ENCODE measurements at places on chromosomes 6 and 20.

- no peak for DNase-seq
Measured at GRCh38 chr6:90251295-90251992, 45.2 kb downstream of the BACH2 start.

DNA sequence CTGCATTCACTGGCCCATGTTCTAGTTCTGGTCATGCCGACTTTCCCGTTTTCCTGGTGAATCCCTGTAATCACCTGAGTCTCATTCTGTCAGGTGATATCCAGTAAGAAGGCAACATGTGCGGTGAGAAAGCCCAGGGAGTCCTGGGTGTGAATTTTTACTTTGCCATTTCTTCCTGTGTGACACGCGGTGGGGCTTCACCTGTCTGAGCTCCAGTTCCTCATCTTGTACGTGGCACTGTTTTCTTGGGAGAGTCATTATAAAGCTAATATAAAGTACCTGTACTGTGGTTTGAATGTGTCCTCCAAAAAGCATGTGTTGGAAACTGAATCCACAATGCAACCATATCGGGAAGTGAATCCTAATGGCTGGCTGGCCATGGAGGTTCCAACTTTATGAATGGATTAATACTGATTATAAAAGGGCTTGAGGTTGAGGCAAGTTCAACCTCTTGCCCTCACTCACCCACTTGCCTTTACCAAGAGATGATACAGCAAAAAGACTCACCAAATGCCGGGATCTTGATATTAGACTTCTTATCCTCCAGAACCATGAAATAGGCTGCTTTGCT is 5.1 kb downstream of the HLA-E start:
- no peak for DNase-seq

DNA sequence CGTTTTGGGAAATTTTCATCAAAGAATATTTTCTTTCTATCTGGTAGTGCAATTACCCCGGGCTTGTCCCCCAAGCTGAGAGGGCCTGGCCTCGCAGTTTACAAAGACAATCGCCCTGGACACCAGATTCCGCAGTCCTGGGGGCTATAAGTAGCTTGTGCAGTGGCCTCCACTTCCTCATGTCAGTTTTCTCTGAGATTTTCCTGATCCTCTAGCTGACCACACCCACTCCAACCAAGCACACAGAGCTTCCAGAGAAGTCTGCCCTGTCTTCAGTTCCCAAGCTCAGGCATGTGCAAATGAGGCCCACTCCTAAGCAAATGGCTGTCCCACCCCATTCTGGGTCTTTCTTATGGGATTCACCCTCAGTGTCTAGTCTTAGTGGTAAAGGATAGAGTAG is 245.3 kb downstream of the MAFB start:
- DNase-seq, result no peak

- DNase-seq, result no peak
Measured at GRCh38 chr6:133983099-133983939, 30.3 kb downstream of the TBPL1 start.

DNA sequence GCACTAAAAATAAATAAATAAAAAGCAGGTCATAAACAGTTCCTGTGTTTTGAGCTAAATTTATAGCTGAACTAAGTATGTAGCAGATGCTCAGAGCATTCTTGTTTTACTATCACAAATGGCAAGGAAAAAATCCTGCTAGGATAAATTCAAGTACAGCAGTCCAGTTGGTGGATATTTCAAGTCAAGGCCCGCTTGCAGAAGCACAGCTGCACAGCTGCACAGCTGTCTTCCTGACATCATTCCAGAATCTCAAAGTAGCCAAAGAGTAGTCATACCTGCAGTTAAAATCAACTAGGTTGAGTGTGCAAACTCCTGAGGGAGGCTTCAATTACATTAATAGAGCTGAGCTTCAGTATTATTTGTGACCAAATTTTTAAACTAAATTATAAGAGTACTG is 297.7 kb upstream of the MANEA start:
- no peak for DNase-seq

DNA sequence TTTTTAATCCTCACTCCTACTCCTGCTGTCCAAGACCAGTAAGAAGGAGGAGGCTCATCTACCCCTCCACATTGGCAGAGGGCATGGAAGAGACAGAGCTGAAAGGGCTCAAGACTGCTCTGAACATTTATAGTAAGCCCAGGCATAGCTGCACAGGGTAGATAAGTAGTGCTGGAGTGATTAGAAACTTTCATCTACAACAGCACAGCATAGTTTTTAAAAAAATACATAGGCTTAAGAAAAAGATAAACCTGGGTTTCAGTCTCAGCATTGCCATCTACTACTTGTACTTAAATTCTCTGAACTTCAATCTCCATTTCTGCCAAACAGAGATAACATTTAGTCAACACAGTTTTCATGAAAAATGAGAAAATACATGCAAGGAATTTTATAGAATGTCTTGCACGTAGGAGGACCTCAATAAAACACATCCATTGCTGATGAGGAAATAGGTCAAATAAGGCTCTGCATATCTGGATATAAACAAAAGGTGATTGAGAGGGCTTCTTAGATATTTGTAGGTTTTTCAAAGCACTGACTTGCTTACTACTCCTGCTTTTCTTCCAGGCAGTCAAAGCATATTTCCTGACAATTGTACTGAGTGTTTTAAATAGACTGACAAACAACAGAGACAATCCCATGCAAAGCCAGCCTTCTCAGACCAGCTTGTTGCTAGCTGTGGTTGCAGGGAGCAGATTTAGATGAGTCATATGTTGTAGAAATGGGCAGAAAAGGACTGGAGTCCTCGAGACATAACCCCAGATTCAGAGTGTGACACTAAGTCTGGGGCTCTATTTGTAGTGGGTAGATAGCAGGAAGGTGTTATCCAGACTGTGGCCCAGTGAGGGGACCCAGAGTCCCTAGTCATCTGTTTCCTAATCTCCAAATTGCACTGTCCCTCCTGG is 107.4 kb upstream of the TAB2 start:
- DNase-seq, result no peak

DNA sequence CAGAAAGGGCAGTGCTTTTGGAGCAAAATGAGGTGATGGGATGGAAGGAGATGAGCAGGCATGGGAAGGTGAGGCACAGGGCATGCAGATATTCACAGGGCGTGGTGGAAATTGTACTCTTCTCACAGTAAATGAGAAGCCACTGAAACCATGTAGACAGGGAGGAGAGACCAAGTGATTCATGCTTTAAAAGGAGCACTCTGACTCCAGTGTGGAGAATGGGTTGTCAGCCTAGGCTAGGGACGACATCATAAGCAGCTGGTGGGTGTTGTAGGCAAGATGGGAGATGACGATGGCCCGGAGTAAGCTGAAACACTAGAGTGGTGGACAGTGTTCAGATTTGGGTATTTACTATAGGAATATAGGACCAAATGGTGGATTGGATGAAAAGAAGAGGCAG is 18.4 kb downstream of the PDE7B start:
- DNase-seq, result no peak

DNA sequence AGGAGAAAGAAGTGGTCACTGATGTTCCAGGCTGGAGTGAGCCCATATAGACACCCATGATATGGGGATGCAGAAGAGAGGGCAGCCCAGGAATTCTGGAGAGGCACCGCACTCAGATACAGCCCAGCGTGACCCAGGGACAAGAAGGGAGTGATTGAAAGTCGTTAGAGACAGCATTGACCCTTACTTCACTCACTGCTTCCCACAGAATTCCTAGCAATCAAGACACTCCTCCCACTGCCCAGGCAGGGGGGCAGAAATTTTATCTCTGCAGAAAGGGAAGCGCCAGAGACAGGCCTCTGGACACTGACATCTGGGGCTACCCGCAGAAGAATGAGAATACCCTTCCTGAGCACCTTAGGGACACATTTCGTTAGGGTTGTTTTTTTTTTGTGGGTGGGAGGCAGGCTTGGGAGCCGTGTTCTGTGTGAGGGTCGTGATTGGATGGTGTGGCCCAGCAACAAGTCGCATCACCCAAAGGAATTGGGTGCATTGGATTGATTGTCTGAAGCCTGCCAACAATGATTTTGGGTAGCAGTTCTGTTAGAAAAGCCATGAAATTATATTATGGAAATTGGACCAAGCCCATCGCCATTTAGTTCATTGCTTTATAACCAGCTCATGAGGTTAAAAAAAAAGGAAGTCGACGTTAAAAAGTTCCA is 45.9 kb upstream of the MAP3K4 start:
- no peak for DNase-seq

DNA sequence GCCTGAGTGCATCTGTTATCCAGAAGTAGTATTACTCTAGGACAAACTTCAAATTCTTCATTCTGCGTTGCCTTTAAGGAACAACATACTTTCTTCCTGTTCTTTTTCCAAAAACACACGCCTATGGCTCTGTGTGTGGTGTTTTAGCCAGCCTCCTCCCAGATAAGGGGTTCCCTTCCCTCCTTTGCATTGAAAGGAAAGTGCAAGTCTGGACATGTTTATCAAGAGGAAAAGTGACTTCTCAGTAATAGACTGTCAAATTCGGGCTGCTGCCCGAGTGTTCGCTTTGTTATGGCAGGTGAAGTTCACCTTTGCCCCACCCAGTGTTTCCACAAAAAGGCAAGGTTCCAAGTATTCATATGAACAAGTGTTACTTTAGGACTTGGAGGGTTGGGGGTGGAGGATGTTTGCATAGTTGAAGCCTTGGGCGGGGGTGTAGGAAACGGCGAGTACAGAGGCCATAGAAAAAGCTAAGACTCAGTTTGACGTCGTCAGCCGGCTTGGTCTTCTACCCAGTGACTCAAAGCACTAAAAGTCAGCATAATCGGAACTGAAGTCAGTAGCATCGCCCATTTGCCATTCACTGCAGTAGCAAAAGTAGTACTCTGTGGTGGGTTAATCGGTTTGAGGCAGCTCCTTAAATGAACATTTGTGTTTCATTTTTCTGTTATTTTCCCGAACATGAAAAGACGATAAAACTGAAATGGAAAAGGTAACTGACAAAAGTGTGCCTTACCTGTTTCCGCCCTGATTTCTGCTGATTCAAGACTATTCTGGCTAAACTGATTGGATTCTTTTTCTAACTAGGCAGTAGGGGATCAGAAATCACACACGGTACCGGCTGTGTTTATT is 12.5 kb downstream of the PRDM1 start:
- peak; percentile 69 for DNase-seq

DNA sequence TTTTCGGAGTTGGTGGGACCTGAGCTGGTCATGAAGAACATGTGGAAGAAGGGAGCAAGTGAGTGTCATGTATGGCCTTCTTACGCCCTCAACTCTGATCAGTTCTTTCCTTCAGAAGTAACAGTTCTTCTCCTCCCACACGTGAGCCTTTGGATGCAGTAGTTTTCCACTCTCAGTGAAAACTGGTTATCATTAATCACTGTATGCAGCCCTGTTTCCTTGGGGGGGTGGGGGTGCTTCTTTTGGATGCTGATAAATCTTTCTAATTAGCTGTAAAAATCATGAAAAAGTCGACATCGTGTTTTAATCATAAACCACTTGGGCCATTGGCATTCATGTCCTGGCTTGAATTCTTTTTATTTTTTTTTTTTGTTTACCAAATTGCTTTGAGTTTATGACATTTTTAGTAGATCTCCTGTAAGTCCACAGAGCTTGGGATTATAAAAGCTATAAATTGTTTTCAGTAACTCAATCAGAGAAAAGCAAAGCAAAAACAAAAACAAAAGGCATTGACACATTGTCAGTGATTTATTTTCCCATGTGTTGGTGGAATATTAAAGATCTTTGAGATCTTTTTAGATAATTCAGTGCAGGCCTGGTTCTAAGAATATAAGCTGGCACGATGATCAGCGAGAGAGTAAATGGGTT is 84.8 kb downstream of the TRMT11 start:
- DNase-seq, result no peak

- no peak for DNase-seq
Measured at GRCh38 chr6:163364641-163365040, 49.9 kb upstream of the QKI start.

Data from stimulated activated CD8-positive, alpha-beta memory T cell treated with anti-CD3 and anti-CD28 coated beads, Interleukin-2, amount 100 ng/mL, for 48 hours (primary cell).